Activated CD4-positive, alpha-beta T cell treated with anti-CD3 and anti-CD28 coated beads, Interleukin-2, Interleukin-6, amounts not matched to agents 100 ng/mL and 50 ng/mL, durations not matched to agents 16 hours and 8 hours (primary cell): ENCODE measurements at places on chromosomes 5 and 9.

DNA sequence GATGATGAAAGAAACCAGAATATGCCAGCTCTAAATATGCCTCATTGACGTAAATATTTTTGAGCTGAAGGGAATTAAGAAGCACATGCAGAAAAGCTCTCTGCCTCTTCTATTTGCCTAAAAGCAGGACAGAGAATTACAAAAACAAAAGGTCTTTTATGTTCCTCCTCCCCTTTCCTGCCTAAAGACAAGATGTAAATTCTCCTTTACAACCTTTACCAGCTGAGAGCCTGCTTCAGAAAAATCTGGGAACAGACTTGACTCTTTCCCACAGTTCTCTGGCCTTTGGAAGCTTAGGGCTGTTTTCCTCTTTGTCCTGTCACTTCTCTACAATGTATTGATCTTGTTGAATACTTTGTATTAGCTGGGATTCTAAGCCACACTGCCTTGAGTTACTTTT is 199.7 kb downstream of the TMC1 start:
- DNase-seq: no peak

DNA sequence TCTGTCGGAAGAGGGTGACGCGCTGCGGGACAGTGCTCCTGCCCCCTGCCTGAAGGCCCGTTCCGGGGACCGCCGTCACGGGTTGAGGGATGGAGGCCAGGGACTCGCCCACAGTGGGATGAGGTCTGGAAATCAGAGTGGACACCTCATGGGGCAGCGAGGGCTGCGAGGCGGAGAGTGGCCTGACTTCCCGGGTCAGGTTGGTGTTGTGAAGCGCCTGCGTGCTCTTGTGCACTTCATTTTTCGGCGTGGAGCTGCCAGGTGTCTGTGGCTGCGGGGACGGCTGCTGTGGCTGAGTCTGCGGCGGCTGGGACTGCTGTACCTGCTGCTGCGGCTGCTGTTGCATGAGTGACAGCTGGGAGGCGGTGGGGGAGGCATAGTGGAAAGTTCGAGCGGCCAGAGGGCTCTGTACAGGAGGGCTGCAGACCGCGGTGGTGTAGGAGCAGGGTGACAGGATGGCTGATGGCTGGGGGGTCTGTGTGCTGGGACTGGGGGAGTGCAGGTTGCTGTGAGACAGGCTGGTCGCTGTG is 434.1 kb downstream of the HCN1 start:
- no peak for DNase-seq

GRCh38 chr9:130328349-130328801 is 62.8 kb downstream of the HMCN2 start:
- DNase-seq: no peak

- no peak for DNase-seq
Observed at GRCh38 chr9:72022841-72023240, 37.6 kb downstream of the C9orf57 start.

DNA sequence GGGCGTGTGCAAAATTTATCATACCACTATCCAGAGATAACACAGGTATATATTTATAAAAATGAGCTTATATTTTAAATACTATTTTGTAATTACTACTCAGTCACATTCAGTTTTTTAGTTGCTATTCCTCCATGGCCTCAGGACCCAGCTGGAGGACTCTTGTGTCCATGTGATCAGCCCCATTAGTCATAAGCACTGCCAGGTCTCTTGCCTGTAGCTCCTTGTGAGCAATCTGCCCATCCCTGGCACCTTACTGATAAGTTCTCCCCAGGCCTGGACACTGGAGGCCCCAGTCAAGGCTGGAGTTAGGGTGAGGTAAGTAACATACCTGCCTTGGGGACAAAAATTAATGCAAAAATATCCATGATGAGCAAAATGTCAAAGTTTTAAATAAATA is 29.5 kb upstream of the ADRB2 start:
- no peak for DNase-seq
